ENCODE measurements at places on chromosomes 1 and 21.

DNA sequence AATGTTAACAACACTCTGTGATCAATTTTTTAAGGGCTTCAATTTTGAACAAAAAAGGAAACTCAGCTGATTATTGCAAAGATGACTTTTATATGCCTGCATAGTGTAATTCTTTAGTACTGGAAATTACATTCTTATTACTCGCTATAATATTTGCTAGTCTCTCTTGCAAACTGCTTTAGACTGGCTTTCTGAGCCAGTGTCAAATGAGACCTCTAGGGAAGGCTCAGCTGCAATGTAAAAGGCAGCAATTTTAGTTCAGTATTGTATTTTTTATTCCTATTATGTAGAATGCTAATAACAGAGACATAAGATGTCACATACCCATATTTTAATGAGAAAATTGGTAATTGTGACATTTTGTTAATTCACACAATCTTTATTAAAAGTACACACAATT lies 338.1 kb upstream of the LYPLAL1 start:
- DNase-seq, result no peak

DNA sequence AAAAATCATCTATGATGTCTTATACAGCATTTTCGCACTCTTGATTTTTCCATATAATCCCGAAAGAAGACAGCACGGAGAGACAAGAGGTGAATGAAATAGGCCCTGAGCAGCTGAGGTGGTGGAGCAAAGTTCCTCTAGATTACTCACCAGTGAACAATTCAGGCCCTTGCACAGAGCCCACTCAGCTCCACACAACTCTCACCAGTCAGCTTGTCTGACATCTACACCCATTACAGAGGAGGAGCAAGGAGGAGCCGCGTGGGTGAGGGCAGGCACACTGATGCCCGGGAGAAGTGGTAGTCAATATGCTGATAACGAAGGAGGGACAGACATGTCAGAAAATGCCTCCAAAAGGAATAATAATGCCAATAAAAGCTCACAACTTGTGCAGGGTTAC lies 59.9 kb downstream of the DNM3 start:
- no peak for DNase-seq

DNA sequence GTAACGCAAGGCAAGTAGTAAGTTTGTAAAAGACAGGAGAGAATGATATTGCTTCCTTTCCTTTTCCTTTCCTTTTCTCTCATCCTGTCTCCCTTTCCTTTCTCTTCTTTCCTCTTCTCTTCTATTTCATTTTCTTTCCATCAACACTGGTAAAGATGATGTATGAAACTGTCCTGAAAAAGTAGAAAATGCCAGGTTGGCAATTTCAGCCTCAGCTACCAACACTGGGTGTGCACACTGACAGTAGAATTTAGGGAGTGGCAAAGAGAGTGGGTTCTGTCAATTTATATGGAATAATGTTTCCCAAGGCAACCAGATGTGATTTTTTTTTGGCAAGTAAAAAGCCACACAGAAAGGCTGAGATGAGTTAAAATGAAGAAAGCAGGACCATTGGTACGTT lies 155.7 kb upstream of the ZRANB2 start:
- DNase-seq, result no peak

- no peak for DNase-seq
Observed at GRCh38 chr1:96329121-96329520, 392.5 kb upstream of the PTBP2 start.

GRCh38 chr1:13462682-13463081 lies 51.1 kb downstream of the LRRC38 start:
- no peak for DNase-seq

DNA sequence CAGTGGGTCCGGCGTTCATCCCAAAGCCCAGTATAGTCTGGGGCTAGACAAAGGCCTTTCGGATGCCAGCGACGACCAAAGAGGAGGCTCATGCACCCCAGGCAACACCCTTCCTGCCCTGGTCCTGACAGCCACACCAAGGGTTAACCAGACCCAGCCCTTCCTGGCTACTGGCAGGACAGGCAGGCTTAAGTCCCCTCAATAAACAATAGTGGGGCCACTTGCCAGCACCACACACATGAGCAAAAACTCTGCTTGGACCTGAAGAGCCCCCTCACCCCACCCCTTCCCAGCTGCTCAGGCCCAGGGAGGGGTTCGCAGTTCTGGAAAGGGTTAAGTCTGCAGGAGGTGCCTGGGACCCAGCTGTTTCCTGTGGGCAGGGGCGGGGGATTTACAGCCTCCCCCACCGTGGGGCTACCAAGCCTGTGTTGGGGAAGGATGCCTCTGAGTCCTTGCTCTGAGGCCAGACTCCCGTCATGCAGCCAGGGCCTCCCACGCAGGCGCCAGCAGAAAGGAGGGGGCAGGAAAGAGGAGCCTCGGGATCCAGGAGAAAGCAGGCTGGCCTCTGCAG lies 18.2 kb downstream of the PHLDA3 start:
- no peak for DNase-seq

DNA sequence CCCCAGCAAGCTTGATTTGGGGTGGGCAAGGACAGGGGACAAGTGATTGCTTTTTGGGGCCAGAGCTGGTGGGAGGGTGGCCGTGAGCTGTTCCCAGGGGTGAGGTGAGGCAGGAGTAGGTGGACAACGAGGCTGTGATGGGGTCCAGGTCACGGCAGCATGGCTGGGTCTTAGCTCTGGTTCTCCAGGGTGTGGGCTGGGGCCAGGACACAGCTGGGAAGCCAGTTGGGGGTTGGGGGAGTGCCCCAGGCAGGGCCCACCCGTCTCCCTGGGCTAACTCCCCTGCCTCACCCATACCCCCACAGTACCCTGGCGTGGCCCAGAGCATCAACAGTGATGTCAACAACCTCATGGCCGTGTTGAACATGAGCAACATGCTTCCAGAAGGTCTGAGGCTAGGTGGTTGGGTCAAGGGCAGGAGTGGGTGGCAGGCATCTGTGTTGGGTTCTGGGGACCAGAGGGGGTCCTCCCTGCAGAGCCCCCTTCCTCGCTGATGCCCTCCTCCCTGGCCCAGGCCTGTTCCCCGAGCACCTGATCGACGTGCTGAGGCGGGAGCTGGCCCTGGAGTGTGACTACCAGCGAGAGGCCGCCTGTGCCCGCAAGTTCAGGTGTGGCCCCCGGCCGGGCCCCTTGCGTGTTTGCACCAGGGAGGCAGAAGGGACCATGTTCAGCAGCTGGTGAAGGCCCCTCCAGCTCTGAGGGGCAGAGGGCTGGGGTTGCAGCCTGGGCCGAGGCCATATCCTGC lies 43.3 kb downstream of the COQ8A start:
- DNase-seq, result no peak

DNA sequence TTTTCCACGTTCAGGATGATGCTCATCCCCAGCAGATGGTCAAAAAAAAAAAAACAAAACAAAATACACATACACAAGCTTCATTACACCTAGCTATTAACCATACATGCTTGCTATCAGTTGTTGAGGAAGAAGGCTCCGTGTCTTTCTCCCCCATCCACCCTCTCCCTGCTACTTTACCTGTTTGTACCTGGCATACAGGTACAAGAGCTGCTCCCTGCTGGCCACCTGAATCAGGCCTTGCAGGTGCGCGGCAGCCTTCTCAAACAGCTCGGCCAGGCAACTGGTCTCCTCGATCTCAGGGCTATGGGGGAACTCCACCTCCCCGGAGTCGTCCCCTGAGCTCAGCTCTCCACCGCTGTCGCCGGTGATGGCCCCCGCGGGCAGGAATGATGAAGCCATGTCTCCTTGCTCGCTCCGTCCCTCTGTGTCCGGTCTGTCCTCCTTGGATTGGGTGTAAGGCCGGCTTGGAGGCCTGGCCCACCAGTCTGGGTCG lies 464 bp downstream of the ACBD6 start:
- no peak for DNase-seq

- DNase-seq, result no peak
Observed at GRCh38 chr1:203424861-203425662, 50.5 kb upstream of the PRELP start.

GRCh38 chr21:14591882-14592281 lies 45.8 kb upstream of the SAMSN1 start:
- DNase-seq, result no peak

DNA sequence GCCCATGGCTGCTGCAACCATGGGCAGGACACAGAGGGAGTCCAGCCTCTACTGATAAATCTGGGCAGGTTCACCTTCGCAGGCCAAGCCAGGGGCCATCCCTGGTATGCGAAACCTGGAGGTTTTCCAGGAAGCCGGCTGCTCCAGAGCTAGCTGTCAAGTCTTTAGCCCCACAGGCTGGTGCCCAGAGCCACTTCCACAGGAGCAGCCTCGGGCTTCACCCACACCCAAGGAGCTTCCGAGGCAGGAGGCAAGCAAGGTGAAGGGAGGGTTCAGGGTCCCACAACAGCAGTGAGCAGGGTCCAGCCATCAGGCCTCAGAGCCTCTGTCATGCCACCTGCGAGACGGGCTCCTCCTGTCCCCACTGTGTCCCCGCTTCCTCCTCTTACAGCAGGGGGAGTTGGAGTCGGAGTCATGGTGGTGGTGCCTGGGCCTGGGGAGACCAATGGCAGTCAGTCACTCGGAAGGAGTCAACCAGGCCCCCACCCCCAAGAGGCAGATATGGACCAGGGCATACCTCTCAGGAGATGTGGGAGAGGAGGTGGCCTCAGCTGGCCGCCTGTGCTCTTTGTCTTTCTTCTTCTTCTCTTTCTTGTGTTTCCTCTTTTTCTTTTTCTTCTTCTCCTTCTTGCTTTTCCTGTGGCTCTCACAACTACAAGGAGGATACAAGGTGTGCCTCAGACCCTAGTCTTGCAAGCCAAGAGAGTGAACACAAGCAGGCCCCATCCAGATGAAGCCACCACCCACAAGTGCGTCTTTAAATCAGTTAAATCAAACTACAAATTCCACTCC lies 2.1 kb downstream of the C1orf35 start:
- no peak for DNase-seq
